Foreskin keratinocyte (primary cell): ENCODE measurements at places on chromosomes 12 and 14. TPM values are rescaled to one million over a fixed set of nuclear protein-coding genes. Genes with fewer than 3 reads are reported as not detected.

- no peak for DNase-seq
Observed at GRCh38 chr14:89138846-89139245, 278.2 kb downstream of the FOXN3 start.

- no peak for DNase-seq
Observed at GRCh38 chr14:92443741-92444140, 69.8 kb upstream of the RIN3 start.

The TMCC3 gene
- polyA plus RNA-seq: 4.0 and 4.9 TPM in 2 replicates

The SCNN1A gene
- polyA plus RNA-seq: 1.2 and 3.2 TPM in 2 replicates

- DNase-seq: no peak
Observed at GRCh38 chr14:23121361-23121771, 2.3 kb upstream of the CEBPE start.

DNA sequence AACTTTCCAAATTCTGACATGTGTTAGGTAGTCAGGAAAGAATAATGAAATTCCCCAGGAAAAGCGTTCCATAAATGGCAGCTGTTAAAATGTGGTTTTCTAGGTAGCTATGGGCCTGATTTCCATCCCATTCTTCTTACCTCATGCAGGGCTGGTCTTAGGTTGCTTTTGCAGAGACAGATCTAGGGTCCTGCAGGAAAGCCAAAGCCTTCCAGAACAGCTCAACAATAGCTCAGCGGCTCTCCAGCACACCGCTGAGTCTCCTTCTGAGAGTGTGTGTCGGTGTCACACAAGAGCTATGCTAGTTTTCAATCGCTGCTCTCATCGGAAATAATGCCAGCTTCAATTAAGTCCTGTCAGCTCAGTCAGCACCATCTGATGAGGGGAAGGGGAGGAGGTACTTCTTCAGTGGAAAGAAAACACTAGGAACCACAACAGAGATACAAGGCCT is 106.7 kb downstream of the TMEM30B start:
- no peak for DNase-seq

The ADAM21 gene
- polyA plus RNA-seq: 0.18 TPM in 2 replicates

GRCh38 chr12:131989021-131989420 is 39.3 kb downstream of the EP400 start:
- no peak for DNase-seq

GRCh38 chr12:27595231-27595642 is 71.2 kb downstream of the PPFIBP1 start:
- no peak for DNase-seq

The ACOT6 gene
- not detected in 2 replicates for polyA plus RNA-seq

The FOXG1 gene
- polyA plus RNA-seq: not detected in 2 replicates

The PITPNM2 gene
- 1.8 and 2.2 TPM in 2 replicates for polyA plus RNA-seq

GRCh38 chr14:29941401-29941800 is 13.8 kb upstream of the PRKD1 start:
- no peak for DNase-seq

DNA sequence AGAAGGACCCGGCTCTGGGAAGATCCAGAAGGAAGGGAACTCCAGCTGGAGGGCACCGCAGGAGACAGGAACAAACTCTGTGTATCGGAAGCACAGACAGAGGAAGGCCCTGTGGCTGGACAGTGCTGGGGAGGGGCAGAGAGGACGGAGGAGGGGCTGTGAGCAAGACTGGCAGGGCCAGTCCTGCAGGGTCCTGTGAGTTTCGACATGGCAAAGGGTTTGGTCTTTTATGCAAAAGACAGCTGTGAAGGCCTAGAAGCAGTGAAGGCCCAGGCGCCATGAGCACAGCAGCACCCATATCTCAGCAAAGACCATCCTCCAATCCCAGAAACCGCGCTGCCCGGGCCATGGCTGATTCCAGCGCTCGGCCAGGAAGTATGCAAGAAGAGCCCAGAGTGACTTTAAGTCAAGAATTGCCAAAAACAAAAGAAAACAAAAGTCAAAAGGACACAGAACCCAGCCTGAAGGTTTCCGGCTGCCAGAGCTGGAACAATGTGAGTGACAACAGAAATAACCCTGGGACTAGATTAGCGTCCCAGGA is 126.5 kb downstream of the NCOR2 start:
- DNase-seq: no peak

The SOX5 gene
- 0.02 and 0.09 TPM in 2 replicates for polyA plus RNA-seq

- DNase-seq: no peak
Observed at GRCh38 chr14:34554540-34555250, 15.2 kb upstream of the EAPP start.

- DNase-seq: no peak
Observed at GRCh38 chr12:130457215-130457614, 119.5 kb downstream of the PIWIL1 start.

- peak; percentile 90 for DNase-seq
Observed at GRCh38 chr14:28382444-28383190, 384.0 kb upstream of the FOXG1 start.

GRCh38 chr12:32561931-32562341 is 117.2 kb upstream of the DNM1L start:
- no peak for DNase-seq

GRCh38 chr14:74655599-74656395 is 43.8 kb upstream of the LTBP2 start:
- DNase-seq: no peak

The NOS1 gene
- polyA plus RNA-seq: 0.33 and 1.7 TPM in 2 replicates

DNA sequence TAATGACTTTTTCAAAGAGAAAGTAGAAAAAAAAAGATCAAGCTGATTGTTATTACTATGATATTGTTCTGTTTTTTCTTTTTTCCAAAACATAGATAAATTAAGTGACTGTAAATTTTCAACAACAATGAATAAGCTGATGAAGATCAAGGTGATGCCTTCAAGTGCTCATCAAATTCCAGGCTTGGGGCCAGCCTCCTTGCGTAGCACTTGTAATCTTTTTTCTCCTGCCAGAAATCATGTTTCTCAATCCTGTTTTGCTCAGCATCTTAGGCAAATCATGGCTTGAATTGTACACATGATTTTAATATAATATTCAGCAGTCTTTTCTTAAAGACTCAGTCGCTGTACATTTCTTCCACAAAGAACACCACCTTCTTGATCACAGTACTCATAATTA is 333.2 kb downstream of the NPAS3 start:
- no peak for DNase-seq

DNA sequence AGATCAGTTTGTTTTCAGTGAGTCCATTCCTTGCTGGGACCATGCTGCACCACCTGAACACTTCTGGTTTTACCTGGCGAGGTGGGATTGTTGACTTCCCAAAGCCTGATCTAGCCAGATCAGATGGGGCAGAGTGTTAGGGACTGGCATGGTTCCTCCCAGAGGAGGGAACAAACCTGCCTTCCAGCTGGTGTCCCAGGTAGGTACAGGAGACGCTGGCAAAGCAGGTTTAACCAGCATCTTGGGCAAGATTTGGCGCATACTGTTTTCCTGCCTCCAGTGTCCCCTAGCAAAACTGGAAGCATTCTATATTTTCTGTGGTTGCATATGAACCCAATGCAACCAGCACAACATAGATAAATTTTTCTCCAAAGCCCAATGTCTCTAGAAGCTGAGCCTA is 14.6 kb upstream of the FOS start:
- no peak for DNase-seq

GRCh38 chr12:121536899-121537813 is 43.7 kb downstream of the KDM2B start:
- DNase-seq: peak; percentile 5

DNA sequence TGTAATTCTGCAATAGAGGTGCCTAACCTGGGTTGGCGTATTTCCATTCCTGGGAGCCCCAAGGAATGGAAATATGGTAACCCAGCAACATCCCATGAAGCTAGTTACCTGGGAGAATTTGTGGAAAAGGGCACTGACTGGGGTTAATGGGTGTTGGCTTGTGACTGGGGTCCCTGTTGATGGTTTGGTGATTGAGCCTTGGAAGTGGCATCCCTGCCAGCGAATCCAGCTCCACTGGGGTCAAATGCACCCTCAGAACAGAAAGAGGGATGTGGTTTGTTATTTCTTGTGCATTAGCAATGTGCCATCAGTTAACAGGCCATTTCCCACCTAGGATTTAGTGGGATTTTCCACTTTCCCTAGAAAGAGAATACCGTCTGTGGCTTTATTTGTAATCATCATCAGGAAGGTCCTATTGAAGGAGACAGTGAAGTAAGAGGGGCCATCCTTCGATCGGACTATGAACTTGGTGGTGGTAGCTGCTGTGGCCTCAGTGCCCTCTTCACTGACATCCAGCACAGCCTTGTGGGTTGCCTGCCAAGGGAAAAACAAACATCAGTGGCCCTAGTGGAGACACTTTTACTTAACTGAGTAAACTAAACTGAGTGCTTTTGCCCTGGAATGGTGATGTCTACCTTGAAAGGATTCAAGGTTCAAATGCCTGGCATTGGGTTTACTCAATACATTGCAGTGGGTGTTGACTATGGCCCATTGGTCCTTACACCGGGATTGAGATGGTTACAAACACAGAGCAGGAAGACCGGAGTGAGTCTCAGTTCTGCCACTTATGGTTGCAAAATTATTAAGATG is 10.4 kb upstream of the SERPINA11 start:
- DNase-seq: no peak

The KRT6A gene
- polyA plus RNA-seq: 5,333 and 5,444 TPM in 2 replicates

GRCh38 chr14:68552602-68553001 is 240.3 kb downstream of the ZFP36L1 start:
- peak; percentile 80 for DNase-seq
